Natural killer cell treated with Interleukin-12 subunit alpha and Interleukin-12 subunit beta and Interleukin-15 and Interleukin-18, amount 100 ng/mL, for 72 hours (primary cell): ENCODE measurements at places on chromosomes 12 and 14. TPM values are rescaled to one million over a fixed set of nuclear protein-coding genes. Genes with fewer than 3 reads are reported as not detected.

DNA sequence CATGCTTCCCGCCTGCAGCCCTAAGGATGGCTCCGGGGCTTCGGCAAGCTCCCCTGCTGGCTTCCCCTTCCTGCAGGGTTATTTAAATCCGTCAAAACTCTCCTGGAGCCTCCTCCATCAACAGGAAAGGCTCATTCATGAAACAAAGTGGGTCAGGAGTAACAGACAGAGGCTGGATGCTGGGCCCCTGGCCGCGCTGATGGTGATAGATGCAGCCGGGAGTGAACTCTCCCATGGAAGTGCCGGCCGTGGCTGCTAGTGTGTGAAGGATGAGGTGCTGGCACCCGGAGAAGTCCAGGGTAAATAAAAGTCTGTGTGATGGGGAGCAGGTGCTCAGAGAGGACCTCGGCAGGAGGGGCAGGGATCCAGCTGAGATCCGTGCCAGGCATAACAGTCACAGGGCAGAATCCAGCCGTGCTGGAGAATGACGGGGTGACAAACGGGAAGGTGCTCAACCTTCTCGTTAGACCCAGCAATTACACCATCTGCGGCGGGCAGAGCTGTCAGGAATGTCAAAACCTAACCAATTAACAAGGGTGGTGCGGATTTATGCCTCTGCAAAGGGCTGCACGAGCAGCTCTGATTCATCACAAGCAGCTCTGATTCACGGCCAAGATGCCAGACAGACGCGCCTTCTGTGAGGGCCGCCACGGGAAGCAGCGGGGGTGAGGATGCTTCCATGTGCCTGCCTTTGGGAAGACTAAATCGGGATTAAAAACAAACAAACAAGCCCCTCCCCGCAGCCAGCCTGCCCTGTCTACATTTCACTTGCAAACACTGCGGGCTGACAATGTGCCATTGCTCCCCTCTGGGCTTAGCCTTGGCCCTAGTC lies 55.6 kb downstream of the SYNE3 start:
- DNase-seq = no peak
- no peak overlapping the region for H3K27ac ChIP-seq
- H3K4me1 ChIP-seq = peaks cover 8% of the 10 kb centered on the region
- H3K36me3 ChIP-seq = peaks cover 13% of the 10 kb centered on the region
- no peak overlapping the region for H3K4me3 ChIP-seq

DNA sequence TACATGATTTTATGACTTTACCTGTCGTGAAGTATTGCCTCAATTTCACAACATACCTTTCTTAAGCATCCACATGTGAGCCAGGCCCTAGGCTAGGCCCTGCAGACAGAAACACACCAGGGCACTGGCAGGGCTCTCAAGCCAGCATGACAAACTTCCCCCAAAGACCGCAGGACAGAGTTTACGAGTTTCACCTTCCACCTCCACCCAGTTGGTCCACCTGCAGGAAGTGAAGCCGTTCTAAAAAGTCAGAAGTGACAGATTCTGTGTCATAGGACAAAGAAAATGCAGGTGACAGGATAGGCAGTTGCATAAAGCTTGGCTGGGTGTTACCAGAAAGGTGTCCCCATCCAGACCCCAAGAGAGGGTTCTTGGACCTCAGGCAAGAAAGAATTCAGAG lies 382.3 kb downstream of the PCNX1 start:
- DNase-seq = no peak
- H3K27me3 ChIP-seq = peaks cover 7% of the 10 kb centered on the region
- no peak overlapping the region for H3K4me3 ChIP-seq
- peaks cover 9% of the 10 kb centered on the region for H3K4me1 ChIP-seq
- H3K27ac ChIP-seq = no peak overlapping the region
- H3K36me3 ChIP-seq = no peaks in the 10 kb centered on the region

- H3K4me1 ChIP-seq = peaks cover 4% of the 10 kb centered on the region
- H3K27ac ChIP-seq = peak overlapping the region; percentile 22
- DNase-seq = no peak
- no peaks in the 10 kb centered on the region for H3K36me3 ChIP-seq
- H3K27me3 ChIP-seq = no peaks in the 10 kb centered on the region
Measured at GRCh38 chr12:32051511-32052211, 55.0 kb upstream of the BICD1 start.

- H3K27me3 ChIP-seq = peaks cover 12% of the 10 kb centered on the region
- no peaks in the 10 kb centered on the region for H3K36me3 ChIP-seq
- DNase-seq = peak; percentile 20
- no peak overlapping the region for H3K4me3 ChIP-seq
- H3K4me1 ChIP-seq = no peaks in the 10 kb centered on the region
Measured at GRCh38 chr14:96239711-96240141, 16.3 kb upstream of the BDKRB1 start.

RILPL2 gene
- 9.7 TPM for total RNA-seq

EML1 gene
- total RNA-seq = not detected

KCNA1 gene
- not detected for total RNA-seq
